Chondrocyte (in vitro differentiated cells): ENCODE measurements at places on chromosomes 6 and 20. TPM values are rescaled to one million over a fixed set of nuclear protein-coding genes. Genes with fewer than 3 reads are reported as not detected.

DNA sequence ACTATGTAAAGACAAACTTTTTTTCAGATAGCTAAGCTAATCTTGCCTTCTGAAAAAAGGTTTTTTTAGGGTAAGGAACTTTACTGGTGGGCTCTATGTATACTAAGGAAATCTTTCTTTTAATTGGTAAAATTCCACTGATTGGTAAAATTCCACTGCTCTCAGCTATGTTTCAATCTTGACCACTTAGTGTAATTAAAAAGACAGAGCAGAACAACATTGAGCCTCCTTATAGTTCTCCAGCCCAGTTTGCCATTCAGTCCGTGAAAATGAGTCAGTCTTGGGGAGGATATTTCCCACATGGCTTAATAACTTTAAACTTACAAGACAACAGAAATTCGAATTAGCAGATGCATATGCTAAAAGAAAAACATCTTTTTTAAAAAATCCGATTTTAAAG lies 92.7 kb downstream of the EYA4 start:
- no peak for DNase-seq
- no peak overlapping the region for H3K4me3 ChIP-seq
- no peaks in the 10 kb centered on the region for H3K36me3 ChIP-seq
- peaks cover 22% of the 10 kb centered on the region for H3K4me1 ChIP-seq
- no peak overlapping the region for H3K27ac ChIP-seq

DNA sequence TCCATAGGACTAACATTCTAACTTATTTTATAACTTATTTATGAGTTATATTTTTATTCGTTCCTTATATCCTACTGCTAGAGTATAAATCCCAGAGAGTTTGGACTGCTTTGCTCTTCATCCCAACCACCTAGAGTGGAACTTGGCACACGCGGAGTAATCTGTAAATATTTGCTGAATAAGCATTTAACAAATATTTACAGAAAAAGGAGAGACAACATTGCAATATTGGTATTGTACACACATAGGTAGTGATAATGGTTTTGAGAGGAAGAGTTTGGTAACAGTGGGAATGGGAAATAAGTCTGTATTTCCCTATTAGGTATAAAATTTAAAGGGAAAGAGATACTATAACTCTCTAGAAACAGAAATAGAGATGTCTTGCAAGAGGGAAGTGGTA lies 634.8 kb upstream of the CITED2 start:
- DNase-seq, result no peak
- H3K27ac ChIP-seq, result no peak overlapping the region
- no peaks in the 10 kb centered on the region for H3K36me3 ChIP-seq
- no peaks in the 10 kb centered on the region for H3K27me3 ChIP-seq
- H3K4me1 ChIP-seq, result peaks cover 10% of the 10 kb centered on the region
- H3K4me3 ChIP-seq, result no peak overlapping the region

MAP7 gene
- total RNA-seq, result 0.17 to 1.1 TPM (median 0.77 TPM) in 3 replicates

GRCh38 chr6:106832766-106833510 lies 141.6 kb downstream of the CD24 start:
- peaks cover 35% of the 10 kb centered on the region for H3K27me3 ChIP-seq
- no peak overlapping the region for H3K4me3 ChIP-seq
- H3K27ac ChIP-seq, result no peak overlapping the region
- no peaks in the 10 kb centered on the region for H3K36me3 ChIP-seq

DOP1A gene
- total RNA-seq, result 17.8 to 25.1 TPM (median 19.0 TPM) in 3 replicates

- H3K4me1 ChIP-seq, result no peaks in the 10 kb centered on the region
- no peak for DNase-seq
- H3K27ac ChIP-seq, result no peak overlapping the region
- peaks cover 9% of the 10 kb centered on the region for H3K27me3 ChIP-seq
Measured at GRCh38 chr20:61510778-61511330, 258.8 kb downstream of the CDH4 start.

HUS1B gene
- 0.70 to 0.97 TPM (median 0.79 TPM) in 3 replicates for total RNA-seq

GRCh38 chr6:167806061-167806700 lies 20.5 kb upstream of the AFDN start:
- no peak overlapping the region for H3K4me3 ChIP-seq
- H3K36me3 ChIP-seq, result no peaks in the 10 kb centered on the region
- H3K27me3 ChIP-seq, result peaks cover 12% of the 10 kb centered on the region
- H3K27ac ChIP-seq, result no peak overlapping the region

GSTA3 gene
- not detected in 3 replicates for total RNA-seq

GRCh38 chr20:2059411-2059810 lies 42.2 kb upstream of the STK35 start:
- no peaks in the 10 kb centered on the region for H3K36me3 ChIP-seq
- H3K4me1 ChIP-seq, result no peaks in the 10 kb centered on the region
- H3K27me3 ChIP-seq, result peaks cover 1% of the 10 kb centered on the region
- H3K4me3 ChIP-seq, result no peak overlapping the region
- no peak overlapping the region for H3K27ac ChIP-seq
- DNase-seq, result no peak

PRDM13 gene
- total RNA-seq, result not detected in 3 replicates

- no peak for DNase-seq
- H3K36me3 ChIP-seq, result no peaks in the 10 kb centered on the region
- H3K27me3 ChIP-seq, result peaks cover 5% of the 10 kb centered on the region
- no peak overlapping the region for H3K27ac ChIP-seq
- peaks cover 26% of the 10 kb centered on the region for H3K4me1 ChIP-seq
- H3K4me3 ChIP-seq, result no peak overlapping the region
Measured at GRCh38 chr6:124057461-124057860, 253.8 kb downstream of the NKAIN2 start.
